CD4-positive, alpha-beta T cell (primary cell): ENCODE measurements at places on chromosomes 1 and 21.

GRCh38 chr1:54278941-54279422, 79.0 kb downstream of the MRPL37 start:
- no peak overlapping the region for H3K4me3 ChIP-seq
- peaks cover 27% of the 10 kb centered on the region for H3K36me3 ChIP-seq
- peaks cover 74% of the 10 kb centered on the region for H3K4me1 ChIP-seq

GRCh38 chr1:110070671-110071242, at the start of gene ALX3:
ALX3 (minus strand) TSS chr1:110070672; CDS start chr1:110070612, 60 bp downstream.
- H3K36me3 ChIP-seq, result no peaks in the 10 kb centered on the region
- DNase-seq, result no peak
- H3K27me3 ChIP-seq, result peaks cover 51% of the 10 kb centered on the region
- H3K4me1 ChIP-seq, result peaks cover 32% of the 10 kb centered on the region
- no peak within 1 kb of the TSS for H3K27ac ChIP-seq

- H3K27ac ChIP-seq, result no peak overlapping the region
- H3K4me1 ChIP-seq, result peaks cover 45% of the 10 kb centered on the region
- no peak for DNase-seq
- peaks cover 71% of the 10 kb centered on the region for H3K36me3 ChIP-seq
Observed at GRCh38 chr21:44092211-44092610, 15.0 kb upstream of the PWP2 start.

GRCh38 chr21:45640001-45640887, 3.3 kb upstream of the PCBP3 start:
- no peaks in the 10 kb centered on the region for H3K36me3 ChIP-seq
- H3K27me3 ChIP-seq, result peaks cover 14% of the 10 kb centered on the region
- no peak for DNase-seq
- H3K4me3 ChIP-seq, result no peak overlapping the region
- H3K27ac ChIP-seq, result no peak overlapping the region

DNA sequence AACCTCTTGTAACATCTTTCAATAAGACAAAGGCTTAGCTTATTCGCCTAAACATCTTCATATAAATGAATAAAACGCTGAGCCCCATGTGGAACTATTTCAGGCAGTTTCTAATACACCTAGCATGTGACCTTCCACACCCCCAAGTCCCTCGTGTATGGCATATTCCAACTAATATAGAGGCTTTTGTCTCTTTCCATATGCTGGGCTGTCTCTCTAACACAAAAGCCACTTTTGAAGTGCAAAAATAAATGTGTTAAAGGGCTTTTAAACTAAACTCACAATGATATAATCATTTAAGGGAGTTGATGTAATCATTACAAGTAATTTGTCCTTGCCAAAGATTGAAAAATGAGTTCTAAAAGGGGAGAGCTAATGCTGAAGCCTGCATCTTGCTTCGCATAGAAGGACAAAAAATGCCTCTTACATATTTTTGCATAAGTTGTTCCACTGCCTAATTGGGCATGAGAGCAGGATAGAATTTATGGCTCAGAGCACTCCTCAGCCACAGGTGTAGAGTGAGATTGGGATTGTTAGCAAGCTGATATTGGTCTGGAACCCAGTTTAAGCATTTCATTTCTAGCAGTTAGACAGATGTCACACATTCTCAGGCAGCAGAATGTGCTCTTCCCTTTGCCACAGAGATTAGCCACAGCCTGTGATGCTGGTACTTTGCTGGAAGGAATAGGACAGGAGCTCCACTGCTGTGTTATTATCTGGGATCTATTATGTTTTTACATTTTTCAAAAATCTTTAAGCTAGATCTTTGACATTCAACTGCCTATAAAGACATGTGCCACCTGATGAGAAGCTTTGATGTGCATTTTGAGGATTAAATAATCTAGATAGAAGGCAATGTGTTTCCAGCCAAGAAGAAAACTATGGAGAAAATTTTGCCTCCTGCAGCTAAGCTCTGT, 1044.4 kb downstream of the ADGRL2 start:
- DNase-seq, result no peak
- H3K27me3 ChIP-seq, result no peaks in the 10 kb centered on the region
- no peak overlapping the region for H3K4me3 ChIP-seq

GRCh38 chr1:4268889-4269284, 368.8 kb upstream of the C1orf174 start:
- H3K36me3 ChIP-seq, result no peaks in the 10 kb centered on the region
- H3K4me3 ChIP-seq, result no peak overlapping the region
- peaks cover 6% of the 10 kb centered on the region for H3K27me3 ChIP-seq
- H3K4me1 ChIP-seq, result peaks cover 11% of the 10 kb centered on the region
- no peak overlapping the region for H3K27ac ChIP-seq
